Stimulated activated CD8-positive, alpha-beta memory T cell treated with anti-CD3 and anti-CD28 coated beads, Interleukin-15, amount 100 ng/mL, for 24 hours (primary cell): ENCODE measurements at places on chromosomes 3 and 15.

DNA sequence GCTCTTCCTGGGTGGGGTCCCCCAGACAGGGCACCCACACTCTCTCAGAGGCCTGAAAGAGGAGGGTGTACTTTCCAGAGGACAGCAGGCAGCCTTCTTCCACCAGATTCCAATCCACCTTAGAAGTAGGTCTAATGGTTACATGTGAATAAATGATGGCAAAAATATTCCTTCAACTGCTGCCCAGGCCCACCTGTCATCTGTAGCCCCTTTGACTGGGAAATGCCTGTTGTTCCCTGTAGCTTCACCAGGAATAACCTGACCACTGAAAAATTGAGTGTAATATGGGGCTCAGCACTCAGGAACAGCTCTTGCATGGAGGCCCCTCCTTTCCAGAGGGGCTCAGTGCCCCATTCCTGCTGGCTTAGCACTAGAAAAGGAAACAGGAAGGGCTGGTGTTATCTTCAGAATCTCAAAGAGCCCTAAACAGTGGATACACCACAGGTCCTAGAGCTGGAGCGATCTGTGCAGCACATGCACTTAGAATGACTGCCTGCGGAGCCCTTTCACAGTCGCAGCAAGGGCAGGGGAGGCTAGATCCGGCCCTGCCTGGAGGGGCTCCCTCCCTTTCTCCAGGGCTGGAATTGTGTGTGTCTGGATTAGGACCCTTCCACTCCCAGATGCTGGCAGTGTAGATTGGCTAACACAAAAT is 32.1 kb downstream of the SLC22A14 start:
- DNase-seq: no peak

GRCh38 chr3:101784855-101785613 is 6.0 kb downstream of the NXPE3 start:
- DNase-seq: no peak

DNA sequence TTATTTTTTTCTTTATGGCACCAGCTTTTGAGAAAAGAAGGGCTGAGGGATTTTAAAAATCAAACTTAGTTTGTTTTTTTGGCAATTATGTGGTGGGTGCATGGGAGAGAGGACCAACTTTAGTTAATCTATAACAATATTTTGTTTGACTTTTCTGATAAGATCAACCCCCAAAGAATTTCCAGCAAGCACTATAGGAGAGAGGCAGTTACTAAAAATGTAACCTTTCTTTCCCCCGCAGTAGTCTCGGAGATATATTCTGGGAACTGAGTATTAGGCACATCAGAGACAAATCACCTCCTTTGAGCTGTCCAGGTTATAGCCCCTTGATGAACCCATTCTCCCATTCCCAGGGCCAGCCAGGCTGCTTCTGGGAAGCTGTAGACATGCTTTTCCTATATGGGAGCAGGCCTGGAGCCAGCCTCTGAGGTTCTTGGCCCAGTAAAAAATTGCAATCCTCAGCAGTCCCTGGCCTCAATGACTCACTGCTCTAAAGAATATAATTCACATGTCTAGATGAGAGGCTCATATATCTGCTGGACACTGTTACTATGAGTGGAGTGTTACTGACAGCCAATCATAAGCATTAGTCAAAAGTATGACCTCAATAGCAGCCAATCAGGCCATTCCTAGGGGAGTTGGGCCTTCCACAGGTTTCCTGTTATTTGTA is 138.3 kb upstream of the AGBL1 start:
- no peak for DNase-seq

GRCh38 chr3:143352850-143353550 is 233.4 kb downstream of the CHST2 start:
- no peak for DNase-seq
